ENCODE measurements at places on chromosomes 6 and 20.

GRCh38 chr6:163413345-163414116 is 987 bp upstream of the QKI start:
- DNase-seq: peak; percentile 89

DNA sequence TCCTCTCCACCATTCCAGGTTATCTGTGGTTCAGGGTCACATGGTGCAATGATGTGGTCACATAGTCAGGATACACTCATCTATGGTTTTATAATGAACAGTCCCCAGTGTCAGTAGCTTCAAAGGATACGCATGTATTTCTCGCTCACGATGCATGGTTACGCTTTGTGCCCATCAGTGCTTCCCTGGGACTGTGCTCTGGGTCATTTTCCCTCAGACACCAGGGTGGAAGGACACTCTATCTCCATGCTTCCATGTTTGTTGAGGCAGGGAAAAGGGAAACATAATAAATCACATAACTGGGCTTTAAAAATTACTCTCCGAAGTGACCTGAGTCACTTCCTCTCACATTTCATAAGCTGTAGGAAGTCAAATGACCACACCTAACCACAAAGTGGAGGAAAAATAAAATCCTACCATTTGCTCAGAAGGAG is 394.8 kb upstream of the NOX3 start:
- no peak for DNase-seq

DNA sequence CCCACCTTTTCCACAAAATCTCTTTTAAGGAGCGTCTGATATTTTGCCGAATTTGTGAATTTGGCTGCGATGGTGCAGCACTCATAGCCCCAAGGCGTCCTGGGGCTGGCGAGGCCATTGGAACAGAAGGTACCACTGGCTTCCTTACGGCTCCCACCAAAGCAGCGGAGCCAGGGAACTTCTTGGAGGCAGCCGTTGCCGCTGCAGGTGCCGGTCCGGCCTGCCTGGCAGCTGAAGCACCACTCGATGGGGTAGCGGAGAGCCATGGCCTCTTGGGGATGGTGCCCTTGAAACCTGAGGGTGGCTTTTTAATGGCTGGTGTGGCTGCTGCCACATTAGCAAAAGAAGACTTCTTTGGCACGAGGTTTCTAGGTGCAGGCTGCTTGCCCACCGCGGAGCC is 29.8 kb downstream of the DIDO1 start:
- no peak for DNase-seq

DNA sequence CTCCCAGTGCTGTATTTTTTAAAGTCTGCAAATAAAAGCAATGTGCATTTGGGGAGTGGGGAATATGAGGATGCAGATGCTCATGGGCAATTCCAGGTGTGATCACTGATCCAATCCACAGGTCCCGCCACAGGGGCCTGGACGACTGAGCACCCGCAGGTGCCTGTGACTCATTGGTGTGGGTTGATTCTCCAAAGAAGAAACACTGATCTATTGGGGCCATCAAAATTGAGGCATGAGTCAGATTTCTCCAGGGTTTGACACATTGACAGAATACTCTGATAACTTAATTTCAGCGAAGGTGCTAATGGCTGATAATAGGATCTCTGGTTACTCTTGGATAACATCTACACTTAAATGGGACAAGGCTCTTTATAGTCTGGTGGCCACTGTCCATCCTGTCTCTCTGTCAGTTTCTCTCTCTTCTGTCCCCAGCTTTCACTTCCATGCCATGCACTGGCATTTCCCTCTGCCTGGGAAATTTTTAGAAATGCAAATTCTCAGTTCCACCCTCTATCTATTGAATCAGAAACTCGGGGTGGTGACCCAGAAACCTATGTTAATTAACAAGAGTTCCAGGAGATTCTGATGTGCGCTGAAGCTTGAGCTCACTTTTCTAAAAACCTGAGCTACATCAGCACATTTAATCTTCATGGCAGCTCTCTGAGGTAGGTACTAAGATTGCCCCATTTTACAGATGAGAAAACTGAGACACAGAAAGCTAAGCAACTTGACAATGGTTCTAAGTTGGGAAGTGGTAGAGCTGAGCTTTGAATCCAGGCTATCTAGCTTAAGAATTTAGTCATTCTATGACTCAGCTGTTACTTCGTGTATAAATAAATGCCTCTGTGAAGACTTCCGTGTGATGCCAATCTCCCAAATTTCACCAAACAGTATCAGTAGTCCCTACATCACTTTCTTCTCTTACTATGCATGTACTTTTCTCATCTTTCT is 10.2 kb upstream of the RCAN2 start:
- DNase-seq: no peak

GRCh38 chr20:36313926-36314325 is 7.8 kb downstream of the DLGAP4 start:
- no peak for DNase-seq

- no peak for DNase-seq
Observed at GRCh38 chr20:20594171-20594530, 118.3 kb downstream of the RALGAPA2 start.

GRCh38 chr6:134035823-134036296 is 16.6 kb downstream of the SLC2A12 start:
- DNase-seq: no peak

GRCh38 chr6:68891419-68891818 is 256.3 kb downstream of the ADGRB3 start:
- no peak for DNase-seq

DNA sequence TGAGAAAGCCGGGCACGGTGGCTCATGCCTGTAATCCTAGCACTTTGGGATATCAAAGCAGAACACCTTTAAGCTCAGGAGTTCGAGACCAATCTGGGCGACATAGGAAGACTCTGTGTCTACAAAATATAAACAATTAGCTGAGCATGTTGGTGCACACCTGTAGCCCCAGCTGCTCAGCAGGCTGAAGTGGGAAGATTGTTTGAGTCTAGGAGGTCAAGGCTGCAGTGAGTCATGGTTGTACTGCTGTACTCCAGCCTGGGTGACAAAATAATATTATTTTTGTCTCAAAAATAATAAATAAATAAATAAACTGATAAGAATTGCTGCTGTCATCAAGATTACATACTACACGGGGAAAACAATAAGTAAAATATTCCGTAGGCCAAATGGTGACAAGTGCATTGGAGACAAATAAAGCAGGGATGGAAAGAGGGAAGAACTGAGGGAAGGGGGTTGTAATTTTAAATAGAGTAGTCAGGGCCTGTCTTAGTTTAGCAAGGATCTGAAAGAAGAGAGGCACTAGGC is 14.0 kb upstream of the TOP1 start:
- DNase-seq: no peak
